ENCODE measurements at places on chromosomes 13 and 19.

DNA sequence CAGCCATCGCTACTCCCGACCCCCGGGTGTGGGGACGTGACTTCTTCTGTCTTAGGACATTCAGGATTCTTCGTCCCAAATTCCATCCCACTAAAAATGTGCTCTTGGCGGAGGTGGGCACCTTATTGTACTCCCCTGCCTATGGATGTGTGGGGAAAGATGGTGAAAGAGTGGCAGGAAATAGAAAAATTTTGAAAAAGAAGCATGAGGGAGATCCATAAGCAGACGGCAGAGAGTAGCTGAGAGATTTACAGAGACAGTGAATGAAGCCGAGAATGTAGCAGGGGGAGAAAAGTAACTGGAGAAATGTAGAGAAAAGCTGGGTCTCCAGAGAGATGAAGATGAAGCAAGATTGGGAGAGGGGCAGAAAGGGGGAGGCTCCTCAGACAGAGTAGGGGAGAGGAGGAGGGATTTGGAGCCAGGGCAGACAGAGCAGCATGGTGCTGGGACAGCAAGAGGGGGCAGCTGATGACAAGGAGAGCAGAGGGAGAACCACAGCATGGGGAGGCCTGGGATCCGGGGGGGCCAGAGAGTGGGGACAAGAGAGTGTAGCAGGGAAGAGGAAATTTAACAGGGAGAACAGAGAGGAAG lies 843 bp downstream of the ZNF610 start:
- DNase-seq, result no peak

DNA sequence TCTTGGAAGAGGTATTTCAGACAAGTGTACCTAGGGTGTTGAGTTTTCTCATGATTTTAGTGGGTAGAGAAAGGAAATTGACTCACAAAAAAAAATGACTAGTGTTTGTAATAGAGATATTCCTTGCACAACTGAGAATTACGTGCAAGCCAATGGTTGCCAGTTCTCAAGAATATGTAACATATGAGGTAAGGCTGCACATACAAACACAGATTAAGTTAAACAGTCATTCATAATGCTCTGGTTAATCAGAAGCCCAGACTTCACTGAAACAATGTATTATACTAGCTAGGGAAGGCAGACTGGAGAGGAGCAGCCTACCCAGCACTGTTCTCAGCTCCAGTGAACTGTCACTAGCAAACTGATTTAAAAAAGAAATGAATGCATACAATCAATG lies 418.3 kb downstream of the DIAPH3 start:
- no peak for DNase-seq

GRCh38 chr19:28878862-28879566 lies 333.9 kb downstream of the UQCRFS1 start:
- DNase-seq, result peak; percentile 62

DNA sequence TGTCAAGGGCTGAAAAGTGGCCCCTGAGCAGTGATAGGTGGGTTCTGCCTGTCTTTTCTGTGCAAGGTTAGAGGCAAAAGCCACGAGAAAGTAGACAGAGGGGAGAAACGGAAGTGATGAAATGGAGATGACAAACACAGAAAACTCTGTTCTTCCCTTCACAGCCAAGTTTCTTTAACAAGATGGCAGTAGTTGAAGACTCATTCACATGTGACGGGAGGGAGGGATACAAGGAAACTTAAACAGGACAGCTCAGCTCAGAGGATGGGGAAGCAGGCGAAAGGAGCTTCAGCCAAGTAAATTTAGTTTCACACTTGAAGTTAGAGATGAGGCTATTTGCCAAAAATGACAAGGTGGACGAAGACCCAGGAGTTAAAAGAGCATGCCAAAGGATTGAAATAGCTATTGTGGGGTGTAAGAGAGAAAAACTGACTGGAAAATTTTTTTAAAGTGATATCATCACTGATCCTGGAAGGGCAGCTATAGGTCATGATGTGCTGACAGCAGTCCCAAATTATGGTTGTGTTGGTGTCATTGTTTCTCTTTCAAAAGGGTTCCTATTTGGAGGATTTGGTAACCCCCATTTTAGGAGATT lies 347.9 kb downstream of the EFNB2 start:
- DNase-seq, result no peak

GRCh38 chr13:97117388-97117910 lies 104.7 kb upstream of the MBNL2 start:
- DNase-seq, result no peak

- DNase-seq, result no peak
Observed at GRCh38 chr13:75402787-75403186, 79.2 kb downstream of the TBC1D4 start.

GRCh38 chr19:51365965-51366388 lies at the start of gene ETFB:
ETFB (minus strand) TSS chr19:51366388; CDS start chr19:51366326, 62 bp downstream.
- no peak for DNase-seq

DNA sequence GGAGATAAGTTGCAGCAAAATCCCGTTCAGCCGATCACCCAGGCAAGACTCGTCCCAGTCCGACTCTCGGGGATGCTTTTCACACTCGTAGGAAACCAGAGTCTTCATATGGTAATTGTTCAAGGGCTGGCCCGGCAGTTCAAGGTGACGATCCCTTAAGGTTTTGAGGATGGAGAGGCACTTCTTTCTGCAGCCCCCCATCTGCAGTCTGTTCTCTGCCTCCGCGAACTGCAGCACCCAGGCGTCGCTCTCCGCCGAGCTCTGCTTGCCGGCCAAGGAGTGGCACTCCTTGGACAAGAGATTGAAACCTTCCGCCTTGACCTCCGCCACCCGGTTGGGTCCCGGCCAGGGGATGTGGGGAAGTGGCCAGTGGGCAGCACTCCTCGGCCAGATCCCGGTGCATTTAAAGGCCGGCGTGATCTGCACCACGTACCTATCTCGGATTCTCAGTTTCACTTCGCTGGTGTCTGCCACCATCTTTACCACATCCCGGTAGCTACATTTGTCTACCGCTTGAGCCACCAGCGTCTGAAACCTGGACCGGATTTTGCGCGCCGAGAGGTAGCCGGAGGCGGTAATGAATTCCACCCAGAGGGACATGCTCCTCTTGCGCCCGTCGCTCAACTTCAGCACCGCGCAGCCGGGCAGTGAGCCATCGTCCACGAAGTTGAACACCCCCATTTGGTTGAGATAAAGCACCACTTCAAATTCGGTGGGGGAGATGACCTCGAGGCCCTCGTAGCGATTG lies 1.1 kb downstream of the MAB21L1 start:
- DNase-seq, result peak; percentile 56

DNA sequence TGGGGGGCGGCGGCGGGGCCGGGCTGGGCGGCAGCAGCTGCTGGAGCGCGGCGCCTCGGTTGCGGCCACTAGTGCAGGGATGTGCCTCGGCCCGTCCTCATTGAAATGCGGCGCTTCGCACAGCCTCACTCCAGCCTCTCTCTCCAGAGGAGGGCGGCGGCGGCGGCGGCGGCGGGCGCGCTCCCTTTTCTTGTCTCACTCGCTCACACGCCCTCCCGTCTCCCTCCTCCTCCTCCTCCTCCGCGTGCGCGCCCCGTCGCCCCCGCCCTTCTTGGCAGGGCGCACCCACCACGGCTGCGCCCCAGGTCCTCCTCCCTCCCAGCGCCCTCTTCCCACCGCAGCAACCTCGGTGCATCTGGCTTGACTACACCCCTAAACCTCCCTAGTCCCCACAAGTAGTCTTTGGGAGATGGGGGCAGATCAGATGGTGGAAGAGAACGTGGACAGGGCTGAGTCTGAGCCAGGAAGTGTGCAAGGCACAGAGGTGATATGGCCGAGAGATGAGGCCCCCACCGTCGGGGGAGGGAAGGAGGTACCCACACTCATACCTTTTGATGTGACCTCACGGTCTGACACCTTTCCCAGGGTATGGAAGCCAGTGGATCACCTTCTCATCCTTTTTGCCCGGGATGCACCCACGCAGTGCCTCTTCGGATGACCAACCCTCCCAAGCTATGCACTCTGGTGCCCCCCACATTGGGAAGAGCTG lies at the start of gene DCLK1:
Gene DCLK1 (minus strand): TSS at position 161 of the 709 bp plus-strand sequence.
- peak; percentile 57 for DNase-seq

DNA sequence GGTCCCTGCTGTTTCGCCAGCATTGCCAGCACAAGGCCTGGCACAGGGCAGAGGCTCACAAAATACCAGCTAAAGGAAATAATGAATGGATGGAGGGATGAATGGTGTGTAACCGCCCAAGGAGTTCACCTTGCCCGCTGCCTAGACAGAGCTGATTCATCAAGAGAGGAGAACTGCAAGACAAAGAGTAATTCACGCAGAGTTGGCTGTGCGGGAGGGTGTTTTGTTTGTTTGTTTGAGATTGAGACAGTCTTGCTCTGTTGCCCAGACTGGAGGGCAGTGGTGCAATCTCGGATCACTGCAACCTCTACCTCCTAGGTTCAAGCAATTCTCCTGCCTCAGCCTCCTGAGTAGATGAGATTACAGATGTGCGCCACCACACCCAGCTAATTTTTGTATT lies 3.0 kb downstream of the OPA3 start:
- DNase-seq, result no peak
